NCI-H2081 (cell line): ENCODE measurements at places on chromosomes 11 and 22.

DNA sequence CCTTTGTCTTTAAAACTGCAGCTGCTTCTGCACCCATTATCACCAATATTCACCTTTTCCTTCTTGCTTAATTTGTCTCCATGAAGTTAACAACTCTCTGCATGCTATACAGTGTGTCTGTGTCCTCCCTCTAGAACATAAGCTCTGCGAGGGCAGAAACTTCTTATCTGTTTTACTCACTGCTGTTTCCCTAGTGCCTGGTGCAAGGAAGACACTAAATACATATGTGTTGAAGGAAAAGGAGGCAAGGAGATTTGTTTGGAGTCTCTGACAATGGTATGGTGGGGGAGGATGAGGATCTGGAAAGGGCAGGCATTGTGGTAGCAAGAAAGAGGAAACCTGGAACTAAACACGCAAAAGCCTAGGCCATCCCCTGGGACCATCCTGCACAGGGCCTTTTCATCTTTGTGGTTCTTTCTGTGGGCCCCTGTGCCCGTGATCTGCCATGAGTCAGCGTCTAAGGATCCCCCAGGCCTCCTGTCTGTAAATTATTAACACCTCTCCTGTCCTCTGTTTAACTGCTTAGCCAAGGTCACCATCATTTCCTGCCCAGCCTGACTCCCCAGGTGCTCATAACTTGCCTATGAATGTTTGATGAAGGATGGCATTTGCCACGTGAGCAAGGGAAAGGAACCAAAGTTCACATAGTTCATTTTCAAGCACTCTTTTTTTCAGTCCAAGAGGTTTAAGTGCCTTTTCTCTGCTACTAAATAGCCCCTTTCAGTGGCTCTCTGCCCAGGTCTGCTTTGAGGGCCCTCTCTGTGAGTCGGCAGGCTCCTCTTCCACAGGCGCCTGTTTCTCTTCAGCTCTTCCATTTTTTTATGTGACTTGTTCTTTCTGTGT lies 131.1 kb downstream of the RASSF10 start:
- no peak for DNase-seq

- no peak for DNase-seq
Observed at GRCh38 chr11:45926001-45926401, 3.5 kb downstream of the LARGE2 start.

- no peak for DNase-seq
Observed at GRCh38 chr22:23054531-23055257, 15.6 kb upstream of the GNAZ start.

- peak; percentile 58 for DNase-seq
Observed at GRCh38 chr22:35349704-35350538, 31.0 kb upstream of the HMOX1 start.

DNA sequence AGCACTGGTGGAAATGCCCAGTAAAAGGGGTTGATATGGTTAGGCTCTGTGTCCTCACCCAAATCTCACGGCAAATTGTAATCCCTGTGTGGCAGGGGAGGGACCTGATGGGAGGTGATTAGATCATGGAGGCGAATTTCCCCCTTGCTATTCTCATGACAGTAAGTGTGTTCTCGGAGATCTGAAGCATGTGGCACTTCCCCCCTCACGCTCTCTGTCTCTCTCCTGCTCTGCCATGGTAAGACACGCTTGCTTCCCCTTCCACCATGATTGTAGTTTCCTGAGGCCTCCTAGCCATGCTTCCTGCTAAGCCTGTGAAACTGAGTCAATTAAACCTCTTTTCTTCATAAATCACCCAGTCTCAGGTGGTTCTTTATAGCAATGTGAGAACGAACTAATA lies 37.4 kb downstream of the PACSIN2 start:
- DNase-seq: no peak

DNA sequence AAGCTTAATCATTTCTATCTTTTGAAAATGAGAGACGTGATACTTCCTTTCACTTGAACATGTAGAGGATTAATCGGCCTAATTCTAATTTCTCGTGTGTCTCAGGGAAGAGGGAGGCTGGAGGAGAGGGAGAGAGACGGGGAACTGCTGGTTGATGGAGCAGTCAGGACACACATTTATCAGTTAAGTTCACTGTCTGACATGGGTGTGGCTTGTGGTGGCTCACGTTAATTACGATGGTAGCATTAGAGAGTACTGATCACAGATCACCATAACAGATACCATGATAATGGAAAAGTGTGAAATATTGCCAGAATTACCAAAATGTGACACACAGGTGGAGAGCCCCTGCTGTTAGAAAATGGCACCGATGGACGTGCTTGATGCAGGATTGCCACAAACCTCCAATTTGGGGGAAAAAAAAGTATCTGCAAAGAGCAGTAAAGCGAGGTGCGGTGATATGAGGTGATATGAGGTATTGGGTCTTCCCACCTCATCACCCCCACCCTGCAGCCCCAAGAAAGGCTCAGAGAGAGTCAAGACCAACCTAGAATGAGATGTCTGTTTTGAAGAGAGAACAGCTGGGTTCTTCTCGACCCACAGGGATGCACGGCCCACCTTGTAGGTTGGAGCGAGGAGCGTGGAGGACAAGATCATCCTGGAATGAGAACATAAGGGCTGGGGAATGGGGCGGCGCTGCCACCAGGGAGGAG lies 19.7 kb downstream of the ZBED4 start:
- no peak for DNase-seq

DNA sequence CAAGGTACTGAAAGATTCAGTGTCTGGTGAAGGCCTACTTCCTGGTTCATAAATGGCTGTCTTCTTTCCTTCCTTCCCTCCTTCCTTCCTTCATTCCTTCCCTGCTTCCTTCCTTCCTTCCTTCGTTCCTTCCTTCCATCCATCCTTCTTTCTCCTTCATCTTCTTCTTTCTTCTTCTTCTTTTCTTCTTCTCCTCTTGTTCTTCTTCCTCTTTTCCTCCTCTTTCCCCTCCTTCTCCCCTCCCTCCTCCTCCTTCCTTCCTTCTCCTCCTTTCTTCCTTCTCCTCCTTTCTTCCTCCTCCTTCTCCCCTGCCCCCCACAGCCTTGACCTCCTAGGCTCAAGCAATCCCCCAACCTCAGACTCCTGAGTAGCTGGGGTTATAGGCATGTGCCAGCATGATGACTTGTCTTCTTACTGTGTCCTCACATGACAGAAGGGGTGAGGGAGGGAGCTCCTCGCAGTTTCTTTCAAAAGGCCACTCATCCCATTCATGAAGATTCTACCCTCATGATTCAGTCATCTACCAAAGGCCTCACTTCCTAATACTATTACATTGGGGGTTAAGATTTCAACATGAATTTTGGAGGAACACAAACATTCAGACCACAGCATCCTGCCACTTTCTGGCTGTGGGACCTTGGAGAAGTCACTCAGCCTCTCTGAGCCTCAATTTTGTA lies 22.6 kb upstream of the CCDC134 start:
- no peak for DNase-seq
